NCI-H1105 treated with DMSO at 0.1 percent for 48 hours (cell line): ENCODE measurements at places on chromosomes 2 and 18.

DNA sequence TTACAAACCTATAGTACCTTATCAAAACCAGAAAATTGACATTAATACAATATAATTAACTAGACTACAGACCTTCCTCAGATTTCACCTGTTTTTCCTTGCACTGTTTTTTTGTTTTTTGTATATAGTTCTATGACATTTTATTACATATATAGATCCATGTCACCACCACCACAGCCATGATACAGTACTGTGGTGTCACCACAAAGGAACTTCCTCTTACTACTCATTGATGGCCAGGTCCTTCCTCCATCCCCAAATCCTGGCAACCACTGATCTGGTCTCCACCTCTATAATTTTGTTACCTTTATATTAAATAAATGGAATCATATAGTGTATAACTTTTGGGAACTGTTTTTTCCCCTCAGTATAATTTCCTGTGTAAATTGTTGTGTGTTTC, 19.4 kb upstream of the ATP6V1B1 start:
- DNase-seq: no peak

- no peak for DNase-seq
Measured at GRCh38 chr2:96828874-96829273, 12.8 kb downstream of the CNNM3 start.

- no peak for DNase-seq
Measured at GRCh38 chr2:201906777-201907562, 100.6 kb downstream of the CDK15 start.

DNA sequence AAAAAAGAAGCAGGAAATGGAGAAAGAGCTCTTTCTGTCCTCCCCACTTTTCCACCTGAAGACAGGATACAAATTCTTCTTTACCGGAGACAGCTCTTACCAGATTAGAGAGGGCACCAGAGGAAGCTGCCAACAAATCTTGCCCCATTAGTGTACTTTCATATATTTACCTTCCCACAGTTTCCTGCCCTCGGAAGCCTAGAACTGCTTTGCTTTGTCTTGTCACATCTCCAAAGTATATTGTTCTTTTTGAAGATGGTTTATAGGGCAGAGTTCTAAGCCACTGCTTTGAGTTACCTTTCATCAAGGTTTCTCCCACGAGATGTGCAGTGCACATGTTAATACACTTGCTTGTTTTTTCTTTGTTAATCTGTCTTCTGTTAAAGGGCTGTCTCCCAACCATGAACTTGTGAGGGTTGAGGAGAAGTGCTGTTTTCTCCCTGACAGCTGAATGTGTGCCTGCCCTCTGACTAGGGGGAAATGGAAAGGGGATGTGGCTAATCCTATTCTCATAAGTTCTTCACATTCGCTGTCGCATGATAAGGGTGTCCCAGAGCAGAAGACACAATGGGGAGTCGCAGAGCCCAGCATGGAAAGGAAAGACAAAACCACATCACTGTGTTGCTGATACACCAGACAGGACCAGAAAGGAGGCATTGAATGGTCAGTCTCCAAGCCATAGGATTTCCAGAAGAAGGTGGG, 24.2 kb downstream of the CENPA start:
- DNase-seq: no peak

GRCh38 chr2:51782921-51783765, 751.2 kb upstream of the NRXN1 start:
- DNase-seq: no peak

DNA sequence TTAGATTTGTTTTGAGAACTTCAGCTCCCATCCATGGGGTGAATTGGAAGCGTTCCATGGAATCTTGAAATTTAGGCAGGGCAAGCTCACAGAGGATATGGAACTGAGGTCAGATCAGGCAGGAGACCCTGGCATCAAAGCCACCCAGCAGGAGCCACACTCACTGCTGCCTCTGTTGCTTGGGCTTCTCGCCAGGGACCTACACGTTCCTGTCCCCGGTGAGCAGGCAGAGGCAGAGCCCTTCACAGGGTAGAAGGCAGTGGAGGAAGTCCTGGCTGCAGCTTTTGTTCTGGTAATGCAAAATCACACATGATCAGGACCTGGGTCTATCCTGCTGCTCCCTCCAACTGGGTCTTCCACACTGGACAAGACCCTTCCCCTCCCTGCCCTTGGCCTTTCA, 42.1 kb downstream of the CAPN13 start:
- no peak for DNase-seq

DNA sequence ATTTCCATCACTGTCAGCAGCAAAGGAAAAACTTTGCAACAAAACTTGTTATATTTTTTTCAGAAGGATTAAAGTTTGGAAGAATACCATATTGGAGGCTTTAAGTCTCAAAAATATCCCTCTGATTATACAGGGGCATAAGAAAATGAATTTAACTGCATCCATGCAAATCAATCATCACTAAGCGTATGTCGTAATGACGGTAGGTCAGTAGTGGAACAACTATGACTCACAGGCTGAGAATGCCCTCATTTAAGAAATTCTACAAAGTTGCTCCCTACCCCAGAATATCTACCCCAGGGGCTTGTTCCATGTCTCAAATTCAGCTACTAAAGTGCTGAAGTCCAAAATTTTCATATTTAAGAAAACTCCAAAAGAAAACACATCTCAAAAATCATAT, 12.5 kb upstream of the NAB1 start:
- DNase-seq: no peak

DNA sequence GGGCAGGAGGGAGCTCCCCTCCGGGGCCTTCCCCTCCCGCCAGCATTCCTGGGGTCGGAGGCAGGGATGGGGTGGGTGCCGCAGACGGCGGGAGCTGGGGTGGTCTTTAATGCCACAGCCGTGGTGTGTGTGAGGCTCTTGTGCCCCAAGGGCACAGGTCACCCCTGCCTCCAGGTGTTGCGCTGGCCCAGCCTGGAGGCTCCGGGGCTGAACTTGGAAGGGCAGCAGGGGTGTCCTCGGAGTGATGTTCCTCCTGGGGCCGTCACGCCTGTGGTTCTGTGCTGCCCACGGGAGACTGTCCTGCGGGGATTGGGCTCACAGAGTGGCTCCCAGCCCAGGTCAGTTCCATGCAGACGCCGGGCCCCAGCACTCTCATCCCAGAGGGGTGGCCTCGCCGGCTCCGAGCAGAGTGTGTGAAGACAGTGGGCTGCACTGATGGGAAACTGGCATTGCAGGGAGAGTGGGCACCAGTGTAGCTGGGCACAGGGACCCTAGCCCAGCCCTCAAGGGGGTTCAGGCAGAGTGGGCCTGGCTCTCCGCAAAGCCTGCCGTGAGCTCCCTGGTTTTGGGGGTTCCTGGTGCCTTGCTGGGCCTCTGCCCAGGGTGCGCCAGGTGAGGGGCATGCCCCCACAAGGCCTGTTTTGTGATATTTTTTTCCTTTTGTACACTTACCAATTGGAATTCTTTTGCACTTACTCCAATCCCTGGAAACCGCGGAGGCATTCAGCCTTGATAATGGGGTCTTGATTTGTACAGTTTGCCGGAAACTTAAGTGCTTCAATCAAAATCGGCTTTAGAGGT, 56.7 kb downstream of the NFATC1 start:
- DNase-seq: no peak

- no peak for DNase-seq
Measured at GRCh38 chr18:2805970-2806943, 40.5 kb upstream of the EMILIN2 start.

DNA sequence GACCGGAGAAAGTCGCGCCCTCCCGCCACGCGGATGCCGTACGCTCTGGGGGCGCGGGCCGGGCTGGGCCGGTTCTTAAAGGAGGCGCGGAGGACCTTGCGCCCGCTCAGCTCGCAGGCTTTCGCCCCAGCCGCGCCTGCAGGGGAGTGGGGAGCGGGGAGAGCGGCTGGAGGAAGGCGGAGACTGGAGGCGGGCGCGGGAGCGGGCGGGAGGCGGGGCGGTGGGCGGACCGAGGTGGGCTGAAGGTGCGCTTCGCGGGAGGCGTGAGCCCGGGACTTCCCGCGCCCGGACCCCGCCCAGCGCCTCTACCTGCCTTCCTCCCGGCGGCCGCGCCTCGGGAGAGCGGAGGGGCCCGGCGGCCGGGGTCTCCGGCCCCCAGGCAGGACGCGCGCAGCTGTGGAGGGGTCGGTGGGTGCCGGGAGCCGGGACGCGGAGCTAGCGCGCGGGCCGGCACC, at the start of gene ADRA2B:
Gene ADRA2B, minus strand, starts transcription at position 148 of the 455 bp plus-strand sequence. CDS start 422 bp downstream, outside the sequence.
- no peak for DNase-seq

DNA sequence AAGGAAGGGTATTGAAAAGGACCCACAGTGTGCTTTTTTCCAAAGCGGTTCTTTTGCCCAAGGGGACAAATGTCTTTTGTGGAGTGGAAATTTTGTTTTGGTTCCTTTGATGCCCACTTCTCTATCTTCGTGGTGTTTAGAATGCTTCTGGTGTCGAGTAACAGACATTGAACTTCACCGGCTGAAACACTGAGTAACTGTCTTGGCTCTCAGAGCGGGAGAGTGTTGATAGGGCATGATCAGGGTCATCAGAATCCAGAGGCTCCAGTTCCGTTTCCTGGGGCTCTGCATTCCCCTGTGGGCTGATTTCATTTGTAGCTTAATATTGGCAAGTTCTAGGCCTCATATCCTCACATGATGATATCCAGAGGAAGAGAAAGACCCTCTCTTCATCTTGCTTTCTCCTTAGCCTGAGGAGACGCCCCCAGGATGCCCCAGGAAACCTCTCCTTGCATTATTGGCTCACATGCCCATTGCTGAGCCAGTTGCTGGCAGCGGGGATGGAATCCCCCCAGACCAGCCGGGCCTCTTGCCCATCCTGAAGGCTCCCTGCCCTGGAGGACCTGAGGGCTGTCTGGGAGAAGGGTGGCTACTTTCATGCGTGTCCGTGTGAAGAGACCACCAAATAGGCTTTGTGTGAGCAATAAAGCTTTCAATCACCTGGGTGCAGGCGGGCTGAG, 27.9 kb upstream of the AGFG1 start:
- DNase-seq: no peak

GRCh38 chr2:118882693-118883336, 35.4 kb upstream of the EN1 start:
- peak; percentile 71 for DNase-seq

- no peak for DNase-seq
Measured at GRCh38 chr2:45540942-45541341, 70.1 kb downstream of the SRBD1 start.

DNA sequence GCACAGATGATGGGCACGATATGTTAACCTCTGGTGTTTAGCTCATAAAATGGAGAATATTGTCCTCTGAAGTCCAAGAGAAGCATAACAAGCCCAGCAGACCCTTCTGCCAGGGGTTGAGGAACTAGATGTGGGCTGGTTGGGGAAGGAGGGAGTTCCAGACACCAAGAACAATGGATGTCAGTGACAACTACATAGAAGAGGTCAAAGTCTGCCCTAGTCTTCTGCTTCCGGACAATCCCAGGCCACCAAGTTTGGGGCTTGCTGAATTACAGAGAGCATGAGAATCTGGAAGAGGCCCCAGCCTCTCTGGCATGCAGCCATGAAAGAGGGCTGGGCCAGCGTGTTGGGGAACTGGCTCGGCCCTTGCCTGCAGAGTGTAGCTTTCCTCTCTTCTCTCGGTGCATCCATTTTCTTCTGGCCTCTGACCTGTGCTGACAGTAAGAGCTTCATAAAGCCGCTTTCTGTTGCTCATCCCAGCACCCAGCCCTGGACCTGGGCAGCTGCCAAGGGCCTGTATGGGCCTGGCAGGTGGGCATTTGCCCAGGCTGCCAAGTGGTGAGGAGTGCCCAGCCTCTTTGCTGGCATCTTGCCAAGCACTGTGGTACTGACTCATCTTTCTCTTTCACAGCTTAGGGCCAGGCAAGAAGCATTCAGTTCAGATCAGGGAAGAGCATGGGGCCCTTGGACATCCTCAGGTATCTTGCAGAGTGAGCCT, 14.6 kb upstream of the LAPTM4A start:
- peak; percentile 91 for DNase-seq

DNA sequence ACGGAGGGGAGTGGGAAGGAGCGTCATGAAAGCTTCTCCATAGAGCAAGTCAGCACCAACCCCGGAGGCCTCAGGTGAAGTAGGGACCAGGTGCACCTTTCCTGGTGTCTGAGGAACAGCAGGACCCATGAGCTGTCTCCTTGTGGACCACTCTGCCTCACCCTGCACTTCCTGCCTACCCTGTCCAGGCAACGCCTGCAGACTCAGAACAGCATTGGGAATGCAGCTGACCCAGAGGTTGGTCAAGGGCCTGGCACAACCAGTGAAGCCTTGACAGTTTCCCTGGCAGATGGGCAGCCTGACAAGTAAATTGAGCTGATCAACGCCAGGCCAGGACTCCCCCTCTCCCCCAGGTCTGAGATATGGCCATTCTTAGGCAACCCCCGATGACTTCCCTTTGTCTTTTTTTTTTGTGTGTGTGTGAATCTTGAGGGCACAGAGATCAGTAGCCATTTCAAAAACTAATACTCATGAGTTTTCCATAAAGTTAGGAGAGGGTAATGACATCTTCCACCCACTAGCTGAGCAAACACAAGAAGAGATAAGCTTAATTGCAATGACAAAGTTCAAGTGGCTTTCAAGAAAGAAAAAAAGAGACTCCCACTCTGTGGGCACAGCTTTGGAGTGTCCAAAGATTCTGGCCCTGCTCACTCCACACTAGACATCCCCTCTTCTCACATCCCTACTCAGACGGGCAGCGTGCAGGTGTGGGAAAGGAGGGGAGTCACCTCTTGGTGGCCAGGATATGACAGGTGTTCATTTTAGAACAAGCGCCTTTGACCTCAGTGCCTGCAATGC, 3.5 kb upstream of the FABP1 start:
- DNase-seq: no peak

DNA sequence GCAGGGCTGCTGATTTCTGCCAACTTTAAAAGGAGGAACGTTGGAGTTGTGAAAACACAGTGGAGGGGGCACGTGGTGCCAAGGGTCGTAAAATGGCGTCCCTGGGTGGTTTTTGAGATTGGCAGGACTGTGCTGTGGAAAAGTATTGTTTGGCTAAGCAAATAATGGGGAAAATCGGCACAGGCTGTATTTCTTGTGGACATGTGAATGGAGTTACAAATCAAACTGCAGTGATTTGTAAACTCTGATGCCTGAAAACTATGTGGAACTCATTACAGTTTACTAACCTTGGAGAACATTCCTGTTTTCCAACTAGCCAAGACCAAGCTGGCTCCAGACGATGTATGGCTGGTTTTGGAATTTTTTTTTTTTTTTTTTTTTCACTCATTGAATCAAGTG, 68.7 kb downstream of the KCTD1 start:
- DNase-seq: no peak

GRCh38 chr18:3993941-3994687, 461.0 kb downstream of the DLGAP1 start:
- DNase-seq: no peak

GRCh38 chr2:197191940-197192322, 118.6 kb downstream of the ANKRD44 start:
- no peak for DNase-seq

GRCh38 chr2:159177957-159178356, 108.5 kb downstream of the WDSUB1 start:
- no peak for DNase-seq

- DNase-seq: no peak
Measured at GRCh38 chr2:186294248-186294888, 191.7 kb upstream of the ZC3H15 start.

DNA sequence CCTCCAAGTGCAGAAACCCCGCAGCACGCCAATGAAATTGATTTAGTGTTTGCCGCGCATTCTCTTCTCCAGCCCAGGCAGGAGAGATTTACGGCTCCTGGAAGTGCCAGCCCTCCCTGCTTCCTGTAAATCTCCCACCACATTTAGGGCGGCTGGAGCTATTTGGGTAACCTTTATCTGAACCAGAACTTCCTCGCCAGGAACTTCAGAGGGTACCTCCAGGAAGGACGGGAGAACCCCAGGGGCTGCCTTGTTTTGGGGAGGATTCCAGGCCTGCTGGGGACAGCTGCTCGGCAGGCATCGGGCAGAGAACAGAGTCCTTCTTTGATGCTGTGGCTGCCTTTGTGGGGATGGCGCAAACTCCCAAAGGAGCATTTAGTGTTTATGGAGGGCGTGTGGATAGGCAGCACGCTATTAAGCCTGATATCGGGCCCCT, 122.0 kb upstream of the MYCN start:
- no peak for DNase-seq

GRCh38 chr2:152061383-152061782, 37.5 kb downstream of the CACNB4 start:
- no peak for DNase-seq
